AG09309 (cell line): ENCODE measurements at places on chromosomes 1 and 21.

- DNase-seq: no peak
These were observed 595 bp upstream of the DDR2 start for GRCh38 chr1:162631546-162632191.

- no peak for DNase-seq
These were observed 29.2 kb downstream of the OLIG1 start for GRCh38 chr21:33099131-33099530.

GRCh38 chr1:116679091-116679827 lies 11.7 kb upstream of the IGSF3 start:
- DNase-seq: no peak

DNA sequence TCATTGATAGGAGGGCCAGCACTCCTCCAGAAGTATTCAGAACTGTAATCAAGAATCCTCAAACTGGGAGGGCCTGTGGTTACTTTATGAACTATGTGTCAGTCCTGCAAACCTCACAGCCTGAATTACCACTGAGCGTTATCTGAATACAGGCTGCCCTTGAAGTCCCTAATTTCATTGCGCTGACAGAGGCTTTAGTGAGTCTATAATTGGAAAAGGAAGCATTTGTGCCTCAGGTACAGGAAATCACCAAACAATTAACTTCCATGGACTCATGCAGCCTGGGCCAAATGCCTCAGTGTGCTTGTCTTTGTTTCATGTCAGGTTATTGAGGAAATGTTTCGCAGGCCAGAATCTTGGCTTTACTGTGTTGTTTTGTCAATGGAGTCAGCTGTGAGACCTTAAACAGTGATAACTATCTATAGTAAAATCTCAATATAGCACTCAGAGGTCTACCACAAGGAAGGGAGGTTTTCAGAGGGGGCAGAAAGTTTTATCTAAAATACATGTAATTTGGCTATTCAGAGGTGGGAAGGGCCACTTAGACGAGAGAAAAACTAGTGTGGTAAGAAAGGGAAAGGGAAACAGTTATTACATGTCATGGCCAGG lies 32.9 kb upstream of the DOCK7 start:
- no peak for DNase-seq

DNA sequence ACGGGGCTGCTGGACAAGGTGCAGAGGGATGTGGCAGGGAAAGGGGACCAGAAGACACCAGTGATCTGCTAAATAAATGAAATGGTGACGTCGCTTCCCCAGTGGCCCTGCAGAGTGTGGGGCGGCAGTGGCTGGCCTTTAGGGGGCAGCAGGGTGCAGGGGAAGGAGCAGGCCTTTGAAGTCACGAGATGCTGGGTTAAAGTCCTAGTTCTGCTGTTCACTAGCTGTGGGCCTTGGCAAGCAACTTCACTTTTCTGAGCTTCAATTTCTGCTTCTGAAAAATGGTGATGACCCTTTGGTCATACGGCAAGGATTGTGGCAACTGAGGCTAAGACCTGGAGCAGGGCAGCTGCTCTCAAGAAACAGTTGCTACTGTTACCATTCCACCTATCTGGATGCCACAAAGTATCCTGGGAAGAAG lies 9.2 kb upstream of the GALE start:
- no peak for DNase-seq

DNA sequence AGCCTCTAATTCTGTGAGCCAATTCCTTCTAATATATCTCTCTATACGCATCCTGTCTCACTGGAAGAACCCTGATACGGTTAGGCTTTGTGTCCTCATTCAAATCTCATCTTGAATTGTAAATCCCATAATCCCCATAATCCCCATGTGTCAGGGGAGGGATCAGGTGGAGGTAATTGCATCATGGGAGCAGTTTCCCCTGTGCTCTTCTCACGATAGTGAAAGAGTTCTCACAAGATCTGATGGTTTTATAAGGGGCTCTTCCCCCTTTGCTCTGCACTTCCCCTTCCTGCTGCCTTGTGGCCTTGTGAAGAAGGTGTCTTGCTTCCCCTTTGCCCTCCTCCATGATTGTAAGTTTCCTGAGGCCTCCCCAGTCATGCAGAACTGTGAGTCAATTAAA lies 116.1 kb downstream of the MRPS6 start:
- DNase-seq: no peak

GRCh38 chr21:44052830-44053226 lies 40.7 kb downstream of the TRAPPC10 start:
- no peak for DNase-seq

- no peak for DNase-seq
These were observed 133.3 kb upstream of the SGIP1 start for GRCh38 chr1:66400660-66401059.

- DNase-seq: peak; percentile 83
These were observed 8.2 kb downstream of the UQCRHL start for GRCh38 chr1:15799004-15799867.

- no peak for DNase-seq
These were observed 56.5 kb downstream of the GPATCH2 start for GRCh38 chr1:217574265-217574949.

GRCh38 chr1:66311628-66312027 lies 222.3 kb upstream of the SGIP1 start:
- DNase-seq: no peak

DNA sequence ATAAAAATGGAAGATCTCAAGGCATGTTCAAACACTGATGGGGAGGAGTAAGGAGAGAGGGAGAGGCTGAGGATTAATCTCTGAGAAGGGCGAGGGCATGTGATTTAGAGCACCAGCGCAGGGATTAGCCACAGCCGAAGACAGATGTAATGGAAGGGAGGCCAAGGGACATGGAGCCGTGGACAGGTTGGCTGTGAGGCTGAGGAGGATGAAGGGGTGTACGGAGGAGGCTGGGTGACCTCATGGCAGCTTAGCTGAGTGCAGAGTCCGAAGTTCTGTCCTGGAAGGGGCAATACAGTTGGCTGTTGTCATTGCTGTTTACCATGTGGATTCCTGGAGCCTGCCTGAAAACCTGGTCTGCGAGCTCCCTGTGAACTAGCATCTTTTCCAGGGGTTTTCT lies 342.8 kb downstream of the RPS6KC1 start:
- DNase-seq: no peak

DNA sequence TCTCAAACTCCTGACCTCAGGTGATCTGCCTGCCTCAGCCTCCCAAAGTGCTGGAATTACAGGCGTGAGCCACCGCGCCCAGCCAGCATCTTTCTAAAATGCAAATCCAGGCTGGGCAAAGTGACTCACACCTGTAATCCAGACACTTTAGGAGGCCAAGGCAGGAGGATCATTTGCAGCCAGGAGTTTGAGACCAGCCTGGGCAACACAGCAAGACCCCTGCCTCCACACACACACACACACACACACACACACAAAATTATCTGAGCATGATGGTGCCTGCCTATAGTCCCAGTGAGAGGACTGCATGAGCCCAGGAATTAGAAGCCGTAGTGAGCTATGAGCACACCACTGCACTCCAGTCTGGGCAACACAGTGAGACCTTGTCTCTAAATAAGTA lies 16.8 kb upstream of the PABPC4 start:
- no peak for DNase-seq

- no peak for DNase-seq
These were observed 26.6 kb upstream of the ZNF281 start for GRCh38 chr1:200436436-200436835.

- no peak for DNase-seq
These were observed 159.8 kb downstream of the PBX1 start for GRCh38 chr1:164718821-164719220.

DNA sequence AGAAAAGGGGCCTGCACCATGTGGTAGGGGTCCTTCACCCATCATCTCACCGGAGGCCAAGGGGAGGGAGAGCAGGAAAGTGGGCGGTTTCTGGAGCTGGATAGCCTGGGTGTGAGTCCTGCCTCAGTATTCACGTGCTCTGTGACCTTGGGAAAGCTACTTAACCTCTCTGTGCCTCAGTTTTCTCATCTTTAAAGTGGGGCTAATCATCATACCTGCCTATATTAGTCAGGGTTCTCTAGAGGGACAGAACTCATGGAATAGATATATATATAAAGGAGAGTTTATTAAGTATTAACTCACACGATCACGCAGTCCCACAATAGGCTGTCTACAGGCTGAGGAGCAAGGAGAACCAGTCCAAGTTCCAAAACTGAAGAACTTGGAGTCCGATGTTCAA lies 78.7 kb downstream of the FBXO2 start:
- no peak for DNase-seq

- DNase-seq: peak; percentile 31
These were observed 1.9 kb upstream of the TMEM35B start for GRCh38 chr1:34987018-34987417.

DNA sequence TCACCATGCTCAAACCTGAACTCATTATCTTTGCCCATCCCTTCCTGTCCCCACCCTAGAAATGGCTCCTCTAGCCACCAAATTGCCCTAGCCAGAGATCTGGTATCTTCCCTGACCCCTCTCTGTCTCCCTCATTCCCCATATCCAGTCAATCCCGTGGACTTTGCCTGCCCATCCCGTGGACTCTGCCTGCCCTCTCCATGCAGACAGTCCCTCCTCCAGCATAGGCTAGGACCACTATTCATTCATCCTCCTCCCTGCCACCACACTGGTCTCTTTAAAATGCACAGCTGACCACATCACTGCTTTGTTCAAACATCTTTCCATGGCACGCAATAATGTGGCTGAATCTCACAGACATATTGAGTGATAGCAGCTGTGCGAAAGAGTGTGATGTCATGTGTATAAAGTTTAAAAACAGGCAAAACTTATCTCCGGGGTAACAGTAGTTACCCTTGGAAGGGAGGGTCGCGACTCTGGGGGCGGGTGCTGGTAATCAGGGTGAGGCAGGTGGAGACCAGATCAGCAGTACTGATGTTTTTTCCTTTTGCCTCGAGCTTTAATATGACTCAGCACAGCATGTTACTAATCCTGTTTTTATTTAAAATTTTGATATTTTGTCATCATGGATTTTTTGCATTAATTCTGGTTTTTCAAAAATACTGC lies 4.8 kb upstream of the SLC2A1 start:
- DNase-seq: no peak

GRCh38 chr1:185265314-185265713 lies 51.7 kb downstream of the IVNS1ABP start:
- DNase-seq: no peak

DNA sequence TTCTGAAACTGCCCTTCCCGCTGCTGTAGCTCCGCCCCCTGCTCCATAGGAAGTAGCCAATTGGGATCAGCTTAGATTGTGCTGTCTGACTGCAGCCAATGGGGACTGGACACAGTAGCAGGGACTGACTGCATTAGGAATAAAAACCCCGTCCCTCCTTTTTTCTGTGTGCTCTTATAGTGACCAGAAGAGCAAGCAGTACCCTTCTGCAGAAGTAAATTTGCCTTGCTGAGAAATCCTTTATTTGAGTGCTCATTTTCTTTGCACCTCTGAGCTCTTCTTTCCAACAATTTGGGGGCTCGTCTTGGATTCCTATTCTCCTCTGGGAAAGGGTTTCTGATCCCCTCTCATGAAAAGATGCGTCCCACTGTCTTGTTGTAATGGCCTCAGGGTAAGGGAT lies 16.2 kb downstream of the OR2L13 start:
- no peak for DNase-seq

GRCh38 chr1:95369985-95370690 lies 136.1 kb downstream of the RWDD3 start:
- DNase-seq: no peak

- DNase-seq: peak; percentile 76
These were observed 29.1 kb upstream of the GRHL3 start for GRCh38 chr1:24289937-24290595.

- DNase-seq: no peak
These were observed 206.7 kb downstream of the CTH start for GRCh38 chr1:70617728-70618127.

DNA sequence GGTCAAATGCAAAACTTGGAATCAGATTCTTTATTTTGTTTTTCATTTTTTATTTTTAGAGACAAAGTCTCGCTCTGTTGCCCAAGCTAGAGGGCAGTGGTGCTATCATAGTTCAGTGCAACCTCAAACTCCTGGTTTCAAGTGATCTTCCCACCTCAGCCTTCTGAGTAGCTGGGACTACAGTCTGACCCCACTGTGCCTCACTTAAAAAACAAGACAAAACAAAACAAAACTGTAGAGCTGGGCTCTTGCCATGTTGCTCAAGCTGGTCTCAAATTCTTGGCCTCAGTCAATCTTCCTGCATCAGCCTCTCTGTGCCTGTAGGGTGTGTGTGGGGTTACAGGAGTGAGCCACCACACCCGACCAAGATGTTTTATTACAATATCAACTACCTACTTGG lies 396.0 kb upstream of the USP24 start:
- DNase-seq: no peak

- no peak for DNase-seq
These were observed 12.3 kb downstream of the ID3 start for GRCh38 chr1:23546897-23547584.

GRCh38 chr21:37748351-37748750 lies 167.9 kb downstream of the KCNJ6 start:
- DNase-seq: no peak

DNA sequence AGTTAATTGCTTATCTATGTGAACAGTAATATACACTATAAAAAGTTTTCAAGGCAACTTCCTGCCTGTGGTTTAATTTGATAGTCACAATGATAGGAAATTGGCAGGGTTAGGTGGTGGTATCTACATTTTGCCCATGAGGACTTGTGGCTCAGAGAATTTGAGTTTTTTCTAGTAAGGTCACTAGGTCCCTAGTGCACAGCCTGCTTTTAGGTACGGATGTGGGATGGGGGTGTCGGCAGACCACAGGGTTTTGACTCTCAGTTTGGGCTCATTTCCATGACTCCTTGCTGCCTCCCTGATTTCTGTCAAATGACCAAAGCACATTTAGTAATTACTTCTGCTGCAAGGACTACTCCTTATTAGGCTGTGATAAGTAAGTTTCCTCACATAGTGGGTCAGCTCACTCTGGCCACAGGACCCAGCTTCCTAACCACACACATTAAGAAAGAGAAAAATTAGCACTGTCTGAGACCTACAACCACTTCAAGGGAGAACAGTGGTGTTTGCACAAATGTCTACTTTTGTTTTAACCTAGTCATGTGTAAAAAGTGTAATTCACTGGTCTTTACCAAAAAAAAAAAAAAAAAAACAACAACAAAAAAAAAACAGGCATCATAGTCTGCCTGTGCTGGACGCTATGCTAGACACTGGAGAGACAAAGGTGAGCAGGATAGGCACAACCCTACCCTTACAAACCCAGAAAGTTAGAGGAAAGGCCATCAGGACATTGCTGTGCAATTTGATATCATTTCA lies 43.7 kb downstream of the MRPL39 start:
- no peak for DNase-seq

- DNase-seq: no peak
These were observed 997 bp downstream of the CASZ1 start for GRCh38 chr1:10795276-10796021.

DNA sequence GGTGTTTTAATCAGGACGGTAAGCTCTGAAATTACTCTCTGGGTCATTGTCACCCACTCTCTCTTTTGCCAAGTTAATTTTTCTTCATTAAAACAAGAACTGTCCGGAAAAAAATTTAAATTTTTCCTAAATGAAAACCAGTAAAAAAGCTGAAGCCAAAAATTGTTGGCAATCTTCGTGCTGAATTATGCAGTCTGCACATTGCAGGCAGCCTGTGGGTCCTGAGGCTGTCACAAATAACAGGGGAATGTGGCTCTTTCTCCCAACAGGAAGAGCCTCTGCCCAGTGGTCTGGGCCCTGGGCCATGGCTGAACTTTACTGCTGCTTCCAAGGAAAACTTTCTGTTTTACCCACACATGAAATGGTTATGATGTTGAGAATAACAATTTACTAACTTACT lies 153.9 kb upstream of the SPAG17 start:
- DNase-seq: no peak
